ENCODE measurements at places on chromosomes 5 and 9.

GRCh38 chr5:133266527-133266878 is 214.7 kb downstream of the HSPA4 start:
- no peak for DNase-seq

DNA sequence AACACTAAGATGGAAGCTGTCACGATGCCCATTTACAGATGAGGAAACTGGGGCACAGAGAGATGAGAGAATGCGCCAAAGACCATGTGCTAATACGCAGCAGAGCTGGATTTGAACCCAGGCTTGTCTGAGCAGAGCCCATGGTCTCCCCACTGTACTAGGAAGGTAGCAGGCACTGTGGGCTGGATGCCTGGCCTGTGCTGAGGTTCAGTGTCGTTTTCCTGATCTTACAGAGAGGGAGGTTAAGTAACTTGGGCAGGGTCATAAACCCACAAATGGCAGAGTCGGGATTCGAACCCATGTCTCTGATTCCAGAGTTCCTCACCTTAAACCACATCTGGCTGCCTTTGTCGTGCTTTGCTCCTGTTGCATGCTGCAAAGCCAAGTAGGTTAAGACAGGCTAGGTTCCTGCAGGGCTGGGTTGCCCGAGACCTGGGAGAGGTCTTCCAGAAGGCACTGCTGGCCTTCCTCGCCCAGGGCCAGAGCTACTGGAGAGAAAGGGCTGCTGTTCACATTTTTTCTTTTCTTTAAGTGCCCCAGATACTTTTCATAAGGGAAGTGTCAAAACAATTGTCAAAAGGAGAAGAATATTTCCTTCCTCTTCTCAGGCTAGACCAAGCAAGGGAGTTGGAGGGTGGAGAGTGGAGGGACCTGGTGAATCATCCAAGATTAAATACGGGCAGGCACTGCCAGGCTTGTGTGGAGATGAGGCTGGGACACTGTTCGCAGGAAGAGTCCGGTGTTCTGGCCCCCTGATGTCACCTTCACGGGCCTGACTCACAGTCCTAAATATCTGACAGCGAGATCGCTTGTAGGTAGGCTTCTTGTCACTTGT is 3.2 kb downstream of the NEK6 start:
- DNase-seq, result peak; percentile 39

GRCh38 chr5:92713335-92713743 is 867.7 kb downstream of the NR2F1-AS1 start:
- DNase-seq, result no peak

DNA sequence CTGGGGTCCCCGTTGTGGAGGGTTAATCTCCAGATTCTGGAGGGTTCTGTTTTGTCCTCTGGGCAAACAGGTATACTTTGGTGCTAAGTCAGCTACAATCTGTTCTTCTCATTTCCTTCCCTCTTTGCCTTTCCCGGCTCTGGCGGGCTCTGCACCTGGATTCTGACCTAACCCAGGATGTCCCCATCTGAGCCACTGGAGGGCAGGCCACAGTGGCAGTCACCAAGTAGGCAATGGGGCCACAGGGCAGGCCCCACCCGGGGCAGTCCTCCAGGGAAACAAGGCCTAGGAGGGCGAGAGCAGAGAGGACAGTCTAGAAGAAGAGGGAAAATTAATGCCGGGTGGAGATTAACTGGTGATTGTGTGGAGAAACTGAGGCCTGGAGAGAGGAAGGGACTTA is 40.4 kb upstream of the HRH2 start:
- no peak for DNase-seq

- no peak for DNase-seq
These were observed 195.3 kb upstream of the MVB12B start for GRCh38 chr9:126131066-126132010.

DNA sequence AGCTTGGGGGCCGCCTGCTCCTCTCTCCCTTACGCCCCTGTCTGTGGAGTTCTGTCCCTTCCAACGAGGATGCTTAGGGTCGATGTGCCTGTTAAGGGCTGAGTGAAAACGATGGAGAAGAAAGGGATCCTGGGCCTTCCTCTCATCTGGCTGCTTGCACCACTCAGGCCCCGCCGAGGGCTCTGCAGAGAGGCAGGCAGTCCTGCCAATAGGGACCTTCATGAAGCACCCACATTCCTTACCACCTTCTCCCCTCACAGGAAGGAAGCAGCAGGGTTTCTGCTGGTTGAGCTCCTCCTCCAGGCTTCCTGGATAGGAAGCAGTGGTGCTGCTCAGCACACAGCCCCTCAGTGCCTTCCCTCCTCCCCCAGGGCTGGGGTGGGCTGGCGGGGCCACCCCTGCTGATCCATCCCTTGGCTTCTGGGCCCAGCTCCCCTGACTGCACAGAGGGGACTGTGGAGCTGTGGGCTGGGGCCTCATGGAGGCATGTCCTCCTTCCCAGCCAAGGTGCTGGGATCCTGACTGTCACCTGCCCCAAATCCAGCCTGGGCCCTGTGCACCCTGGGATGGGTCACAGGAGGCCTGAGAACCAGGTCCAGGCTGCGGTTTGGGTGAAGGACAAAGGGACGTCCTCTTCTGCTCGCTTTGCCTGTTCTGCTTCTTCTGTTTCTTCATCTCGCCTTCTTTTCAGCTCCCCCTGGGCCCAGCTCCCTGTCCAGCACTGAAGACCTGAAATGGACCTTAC is 50.5 kb downstream of the AHRR start:
- DNase-seq, result peak; percentile 5

GRCh38 chr9:33718987-33719386 is 76.4 kb upstream of the PRSS3 start:
- no peak for DNase-seq

- DNase-seq, result peak; percentile 98
These were observed at the start of gene PTGDS for GRCh38 chr9:136977223-136977622. TSS of gene PTGDS (plus strand) at chr9:136977504. CDS start at chr9:136977579, 75 bp downstream.

GRCh38 chr5:127486471-127486870 is 31.0 kb upstream of the PRRC1 start:
- DNase-seq, result peak; percentile 45
